Thoracic aorta endothelial cell (primary cell): ENCODE measurements at places on chromosomes 16 and 17. TPM values are rescaled to one million over a fixed set of nuclear protein-coding genes. Genes with fewer than 3 reads are reported as not detected.

Gene CES2
- 24.3 and 26.5 TPM in 2 replicates for total RNA-seq

Gene PLLP
- total RNA-seq = 1.4 and 2.0 TPM in 2 replicates

Gene KRTAP16-1
- not detected in 2 replicates for total RNA-seq

Gene CTRB1
- not detected in 2 replicates for total RNA-seq

Gene CYGB
- 0.29 and 0.66 TPM in 2 replicates for total RNA-seq

Gene CNTNAP4
- not detected in 2 replicates for total RNA-seq
